SK-N-SH treated with all-trans-retinoic acid at 6 μM for 48 hours (cell line): ENCODE measurements at places on chromosomes 16 and 17.

GRCh38 chr17:18218756-18219415 is 6.5 kb upstream of the LLGL1 start:
- peak; percentile 16 for ATAC-seq

DNA sequence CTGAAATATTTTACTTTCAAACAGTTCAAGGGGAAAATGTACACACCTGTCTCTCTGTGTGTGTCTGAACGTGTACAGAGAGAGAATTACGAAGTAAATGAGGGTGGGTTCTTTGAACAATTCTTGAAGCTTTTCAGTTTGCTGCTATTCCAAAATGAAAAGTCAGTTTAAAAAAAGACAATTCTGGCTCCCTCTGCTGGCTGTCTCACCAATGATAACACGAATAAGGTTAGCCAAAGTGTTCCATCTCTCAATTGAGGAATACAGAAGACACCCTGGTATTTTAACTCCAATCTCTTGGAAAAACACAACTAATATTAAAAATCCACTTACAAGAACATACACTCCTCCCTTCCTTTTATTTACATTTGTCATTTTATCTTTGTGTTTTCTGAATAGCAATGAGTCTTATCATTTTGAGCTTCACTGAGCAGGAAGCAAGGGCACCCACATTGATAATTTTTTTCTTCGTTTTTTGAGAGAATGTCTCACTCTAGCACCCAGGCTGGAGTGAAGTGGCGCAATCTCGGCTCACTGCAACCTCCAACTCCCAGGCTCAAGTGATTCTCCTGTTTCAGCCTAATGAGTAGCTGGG is 20.5 kb downstream of the EFTUD2 start:
- peak; percentile 69 for ATAC-seq

DNA sequence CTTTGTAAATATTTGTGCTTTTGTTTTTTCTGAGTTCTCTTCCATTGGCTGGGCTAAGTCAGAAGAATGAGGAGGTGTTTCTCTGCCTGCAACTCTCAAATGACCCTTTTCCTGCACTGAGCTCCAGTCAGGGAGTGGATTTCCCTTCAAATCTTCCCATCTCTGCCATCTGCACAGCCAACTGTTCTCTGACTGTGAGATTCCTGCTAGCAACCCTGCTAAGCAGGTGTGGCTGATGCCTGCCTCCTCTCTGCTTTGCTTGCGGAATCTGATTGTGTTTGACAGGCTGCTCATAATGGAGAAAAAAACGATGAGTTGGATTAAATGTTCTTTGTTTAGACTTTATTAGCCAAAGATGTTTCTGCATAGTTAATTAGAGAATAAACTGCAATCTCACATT is 519.8 kb downstream of the TMEM114 start:
- no peak for ATAC-seq

DNA sequence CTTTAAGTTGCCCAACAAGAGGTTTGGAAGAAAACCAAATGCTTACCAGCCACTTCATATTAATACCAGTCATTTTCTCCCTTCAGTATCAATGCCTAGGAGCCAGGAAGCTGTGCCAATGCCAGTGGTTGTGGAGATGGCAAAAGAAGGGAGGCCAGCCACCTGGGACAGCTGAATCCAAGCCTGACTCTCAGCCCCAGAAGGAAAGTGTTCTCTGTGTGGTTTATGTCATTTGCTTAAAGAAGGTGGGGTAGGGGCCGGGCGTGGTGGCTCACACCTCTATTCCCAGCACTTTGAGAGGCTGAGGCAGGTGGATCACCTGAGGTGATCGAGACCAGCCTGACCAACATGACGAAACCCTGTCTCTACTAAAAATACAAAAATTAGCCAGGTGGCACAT is 13.4 kb downstream of the C17orf78 start:
- no peak for ATAC-seq

DNA sequence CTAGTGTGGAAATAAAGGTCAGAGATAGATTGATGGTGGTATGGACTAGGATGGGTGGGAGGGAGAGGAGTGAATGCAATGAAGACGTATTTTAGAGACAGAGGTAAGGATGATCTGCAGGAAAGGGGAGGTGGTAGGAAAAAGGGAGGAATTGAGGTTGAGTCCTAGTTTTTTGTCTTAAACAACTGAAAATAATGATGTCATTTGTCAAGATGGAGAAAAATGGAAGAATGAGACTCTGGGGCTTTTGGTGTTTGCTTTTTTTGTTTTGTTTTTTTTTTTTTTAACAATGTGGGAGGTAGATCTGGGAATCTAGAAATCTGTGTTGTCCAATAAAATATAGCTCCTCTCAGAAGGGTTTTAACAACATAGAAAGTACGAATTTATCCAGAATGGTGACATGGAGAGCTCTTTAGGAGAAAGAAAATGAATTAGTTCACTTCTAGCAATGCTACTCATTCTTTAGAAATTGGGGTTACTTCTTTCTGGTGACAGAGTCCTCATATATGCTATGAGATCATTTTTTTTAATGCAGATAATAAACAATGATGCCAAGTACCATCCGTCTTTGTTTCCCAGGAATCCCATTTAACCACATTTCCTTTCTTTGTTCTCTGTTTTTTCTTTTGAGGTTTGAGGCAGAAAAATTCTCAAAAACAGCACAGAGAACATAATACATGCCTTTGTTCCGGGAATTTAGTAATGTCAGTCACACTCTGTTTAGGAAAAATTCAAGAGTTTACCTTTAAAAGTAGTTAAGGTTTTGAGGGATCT is 225.3 kb upstream of the COX10 start:
- no peak for ATAC-seq

DNA sequence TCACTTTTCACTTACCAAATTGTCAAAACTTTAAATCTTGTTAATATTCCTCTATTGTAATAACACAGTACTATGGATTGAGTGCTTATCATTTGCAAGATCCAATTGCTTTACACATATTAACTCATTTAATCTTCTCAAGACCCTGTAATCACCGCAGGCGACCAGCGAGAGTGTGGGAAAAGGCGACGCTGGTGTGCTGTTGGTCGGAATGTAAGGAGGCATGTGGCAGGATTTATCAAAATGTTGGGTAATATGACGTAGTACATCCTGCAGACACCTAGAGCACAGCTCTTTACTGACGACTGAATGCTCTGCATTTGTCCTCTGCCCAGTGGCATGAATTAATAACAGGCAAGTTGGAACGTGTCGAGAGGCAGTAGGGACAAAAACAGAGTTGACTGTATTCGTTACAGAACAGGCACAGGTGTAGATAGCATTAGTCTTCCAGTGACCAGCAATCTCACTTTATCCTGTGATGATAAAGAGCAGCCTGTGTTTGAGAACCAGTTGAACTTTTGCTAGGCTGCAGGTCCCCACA is 80.3 kb downstream of the TNRC6C start:
- no peak for ATAC-seq

DNA sequence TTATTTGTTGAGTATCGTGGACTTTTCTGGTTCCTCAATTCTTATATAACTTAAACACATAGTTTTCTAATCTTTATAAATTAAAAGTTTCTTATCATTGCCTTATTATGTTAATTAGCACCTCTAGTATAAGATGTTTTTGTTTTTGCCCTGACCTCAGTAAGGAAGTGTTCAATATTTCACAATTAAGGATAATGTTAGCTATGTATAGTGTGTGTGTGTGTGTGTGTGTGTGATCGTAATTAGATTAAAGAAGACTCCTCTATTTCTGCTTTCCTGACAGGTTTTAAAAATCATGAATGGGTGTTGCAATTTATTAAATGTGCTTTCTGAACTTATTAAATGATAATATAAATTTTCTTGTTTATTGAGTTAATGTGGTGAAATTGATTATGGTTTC is 12.0 kb downstream of the IL21R start:
- no peak for ATAC-seq
